Substantia nigra (tissue), 51 donors: ENCODE measurements at places on chromosomes 1 and 21.

DNA sequence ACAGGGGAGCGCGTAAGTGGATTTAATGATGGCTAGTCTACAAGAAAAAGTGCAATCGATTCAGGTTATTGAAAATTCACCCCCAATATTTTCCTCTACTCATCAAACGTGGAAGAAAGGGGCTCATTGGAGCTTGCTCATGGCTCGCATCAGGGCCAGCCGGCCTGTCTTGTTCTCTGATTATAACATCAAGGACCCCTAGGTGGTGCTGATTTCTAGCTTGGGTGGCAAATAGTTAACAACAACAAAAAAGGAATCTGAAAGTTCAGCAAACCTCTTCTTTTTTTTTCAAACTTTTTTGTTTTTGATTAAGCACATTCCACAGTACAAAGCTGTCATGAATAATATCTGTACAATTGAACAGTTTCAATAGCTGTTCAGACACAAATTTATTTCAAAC is 35.8 kb upstream of the SOD1 start:
- no peak for DNase-seq

- no peak for DNase-seq
Observed at GRCh38 chr1:107525961-107526360, 385.1 kb downstream of the NTNG1 start.

GRCh38 chr1:54255026-54255702 is 55.2 kb downstream of the MRPL37 start:
- no peak for DNase-seq

DNA sequence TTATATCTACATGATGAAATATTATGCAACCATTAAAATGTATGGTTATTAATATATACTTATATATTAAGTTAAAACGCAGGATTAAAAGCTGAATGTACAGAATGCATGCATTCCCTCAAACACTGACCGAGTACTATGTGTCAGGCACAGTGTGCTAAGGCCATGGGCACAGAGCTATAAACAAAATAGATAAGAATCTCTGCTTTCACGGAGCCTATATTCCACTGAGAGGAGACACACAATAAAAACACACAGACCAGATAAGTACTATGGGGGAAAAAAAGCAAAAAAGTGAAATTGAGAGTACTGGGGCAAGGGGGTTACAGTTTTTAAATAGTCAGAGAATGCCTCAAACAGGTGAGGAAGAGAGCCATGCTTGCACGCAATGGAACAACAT is 62.7 kb downstream of the GPATCH2 start:
- no peak for DNase-seq

- DNase-seq: no peak
Observed at GRCh38 chr1:22280526-22280925, 137.6 kb upstream of the WNT4 start.

DNA sequence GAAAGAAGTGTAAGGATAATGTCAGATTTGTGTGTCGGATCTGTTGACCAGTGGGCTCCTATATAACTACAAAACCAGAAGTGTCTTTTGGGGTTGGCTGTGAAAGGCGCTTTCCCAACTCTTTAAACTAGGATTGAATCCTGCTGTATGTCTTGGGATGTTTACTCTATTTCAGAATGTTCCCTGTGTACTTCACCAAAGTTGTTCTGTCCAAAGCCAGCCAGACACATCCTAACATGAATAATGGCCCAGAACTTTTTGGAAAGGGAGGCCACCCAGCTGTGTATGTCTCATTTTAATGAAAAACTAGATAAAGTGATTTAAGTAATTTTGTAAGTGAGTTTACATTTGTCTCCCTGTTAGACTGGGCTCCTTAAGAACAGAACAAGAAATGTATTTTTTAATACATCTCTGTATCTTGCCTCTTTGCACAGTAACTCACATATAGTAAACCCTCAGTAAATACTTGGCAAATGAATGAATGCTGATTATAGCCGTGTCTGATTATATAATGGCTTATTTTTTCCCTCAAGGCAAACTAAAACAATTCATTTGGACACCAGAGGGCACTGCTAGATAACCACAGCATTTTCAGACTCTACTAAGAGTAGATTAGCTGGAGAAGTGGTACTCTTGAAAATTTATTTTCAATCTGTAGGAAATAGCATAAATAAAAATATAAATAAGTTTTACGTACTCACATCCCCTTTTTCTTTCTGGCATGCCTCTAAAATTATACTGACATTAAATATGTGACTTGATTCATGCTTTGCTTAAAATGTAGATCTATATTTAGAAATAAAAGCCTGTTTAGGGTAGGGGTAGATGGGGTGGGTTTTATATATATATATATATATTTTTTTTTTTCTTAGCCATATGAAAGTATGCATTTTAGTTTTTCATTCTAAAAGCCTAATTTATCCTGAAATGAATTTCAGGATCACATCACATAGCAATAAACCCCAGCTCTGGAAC is 23.8 kb downstream of the TSEN15 start:
- no peak for DNase-seq

DNA sequence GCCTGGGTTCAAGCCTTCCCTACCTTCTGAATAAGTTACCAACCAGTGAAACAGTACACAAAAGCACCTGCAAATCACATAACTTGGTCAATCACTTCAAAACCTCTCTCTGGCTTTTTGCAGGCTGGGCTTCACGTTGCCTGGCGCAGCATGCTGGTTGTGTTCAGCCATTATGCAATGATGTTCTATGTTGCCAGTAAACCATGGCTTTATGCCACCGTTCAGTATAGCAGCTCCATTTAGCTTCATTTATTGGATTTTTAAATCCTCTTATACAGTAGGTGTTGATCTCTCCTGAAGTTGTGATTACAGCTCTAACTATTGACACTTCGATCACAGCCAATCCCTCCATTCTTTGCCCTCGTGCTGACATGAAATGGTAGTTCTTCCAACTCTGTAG is 233.6 kb upstream of the PTBP2 start:
- no peak for DNase-seq

DNA sequence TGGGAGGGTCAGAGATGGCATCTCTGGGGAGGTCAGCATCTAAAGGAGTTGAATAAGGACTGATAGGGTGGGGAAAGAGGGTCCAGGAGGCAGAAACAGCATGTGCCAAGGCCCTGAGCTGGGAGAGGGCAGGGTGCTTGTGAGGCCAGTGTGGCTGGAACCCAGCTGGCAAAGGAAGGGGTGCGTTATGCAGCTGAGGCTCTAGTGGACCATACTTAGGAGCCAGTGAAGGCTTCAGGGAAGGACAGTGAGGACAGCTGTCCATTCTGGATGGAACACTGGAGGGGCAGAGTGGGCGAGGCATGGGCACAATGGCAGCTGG is 57.1 kb upstream of the RPL11 start:
- DNase-seq: no peak

DNA sequence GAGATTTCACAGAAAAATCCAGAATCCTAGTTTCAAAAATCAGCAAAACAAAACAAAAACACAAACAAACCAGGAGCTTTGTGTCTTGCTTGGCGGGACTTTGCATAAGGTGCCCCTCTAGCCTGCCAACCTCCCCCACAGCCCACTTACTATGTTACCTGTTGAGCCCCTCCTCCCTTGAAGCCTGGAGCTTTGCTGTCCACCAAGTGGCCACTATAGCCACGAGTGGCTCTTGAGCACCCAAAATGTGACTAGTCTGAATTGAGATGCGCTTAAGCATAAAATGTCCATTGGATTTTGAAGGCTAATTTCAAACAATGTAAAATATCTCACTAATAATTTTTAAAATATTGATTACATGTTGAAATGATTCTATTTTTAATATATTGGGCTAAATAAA is 12.2 kb downstream of the TFAP2E start:
- no peak for DNase-seq

GRCh38 chr1:213914392-213914791 is 73.4 kb upstream of the PROX1 start:
- DNase-seq: no peak

GRCh38 chr1:20992322-20993056 is 184.2 kb downstream of the EIF4G3 start:
- DNase-seq: no peak
